Kidney epithelial cell (primary cell): ENCODE measurements at places on chromosomes 11 and 22. TPM values are rescaled to one million over a fixed set of nuclear protein-coding genes. Genes with fewer than 3 reads are reported as not detected.

- no peak for DNase-seq
Measured at GRCh38 chr11:8020244-8020597, 33.1 kb downstream of the EIF3F start.

GRCh38 chr22:33710326-33710725 is 209.9 kb downstream of the LARGE1 start:
- DNase-seq: no peak

DNA sequence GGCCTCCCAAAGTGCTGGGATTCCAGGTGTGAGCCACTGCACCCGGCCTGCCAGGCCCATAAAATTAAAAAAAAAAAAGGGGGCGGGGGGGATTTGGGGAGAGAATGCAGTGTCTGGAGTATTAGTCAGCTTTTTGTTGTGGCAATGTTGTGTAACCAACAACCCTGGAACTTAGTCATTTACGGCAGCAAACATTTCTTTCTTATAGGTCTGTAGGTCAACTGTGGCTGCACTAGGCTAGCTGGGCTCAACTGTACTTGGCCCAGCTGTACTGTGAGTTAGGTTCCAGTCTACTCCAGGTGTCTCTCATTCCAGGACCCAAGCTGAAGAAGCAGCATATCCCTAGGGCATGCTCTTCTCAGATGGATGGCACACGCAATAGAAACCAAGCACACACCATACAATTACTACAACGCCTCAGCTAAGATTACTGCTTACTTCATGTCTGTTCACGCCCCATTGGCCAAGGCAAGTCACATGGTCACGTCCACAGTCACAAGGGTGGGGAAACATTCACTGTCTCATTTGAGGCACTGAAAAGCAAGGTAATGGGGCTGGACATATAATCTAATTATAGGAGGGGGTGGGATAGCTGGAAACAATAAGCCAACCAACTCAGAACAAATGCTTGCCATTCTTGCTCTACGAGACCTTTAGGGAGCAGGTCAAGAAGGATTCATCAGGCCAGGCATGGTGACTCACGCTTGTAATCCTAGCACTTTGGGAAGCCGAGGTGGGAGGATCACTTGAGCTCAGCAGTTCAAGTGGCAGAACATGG is 10.4 kb upstream of the SPINDOC start:
- DNase-seq: no peak

- DNase-seq: no peak
Measured at GRCh38 chr11:102655547-102655946, 30.4 kb upstream of the MMP20 start.

DNA sequence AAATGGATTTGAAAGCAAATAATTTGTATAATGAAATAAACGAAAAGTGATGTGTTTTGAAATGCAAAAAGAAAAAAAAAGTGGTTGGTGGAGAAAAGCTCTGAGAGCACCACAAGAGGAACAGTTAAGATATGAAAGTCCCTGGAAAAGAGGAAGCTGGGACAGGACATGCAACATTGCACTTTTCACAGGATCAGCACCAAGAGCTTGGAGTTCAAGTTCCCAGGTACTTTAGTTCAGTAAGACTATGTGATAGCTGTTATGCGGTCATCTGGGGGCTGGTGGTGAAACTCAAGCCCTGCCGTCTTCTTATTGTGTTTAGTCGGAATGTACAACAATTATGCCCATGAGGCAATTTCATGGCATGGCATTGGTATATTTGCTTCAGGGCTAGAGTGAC is 17.1 kb upstream of the MS4A4A start:
- no peak for DNase-seq

DNA sequence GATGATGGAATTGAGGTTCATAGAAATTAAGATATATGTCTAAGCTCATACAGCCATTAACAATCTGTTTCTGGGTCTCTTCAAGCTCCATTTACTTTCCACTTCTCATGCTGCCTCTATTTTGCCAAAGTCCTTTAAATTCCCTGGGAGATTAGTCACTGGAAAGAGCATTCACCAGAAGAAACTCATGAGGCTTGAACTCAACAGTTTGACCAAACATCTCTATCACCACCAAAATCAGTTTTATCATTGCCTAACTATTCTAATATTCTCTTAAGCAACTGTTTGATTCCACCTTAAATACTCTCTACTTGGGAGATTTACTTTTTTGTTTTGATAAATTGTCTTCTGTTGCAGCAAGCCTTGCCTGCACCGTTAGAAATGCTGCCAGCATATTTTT is 881.3 kb downstream of the KCNA4 start:
- DNase-seq: peak; percentile 19

DNA sequence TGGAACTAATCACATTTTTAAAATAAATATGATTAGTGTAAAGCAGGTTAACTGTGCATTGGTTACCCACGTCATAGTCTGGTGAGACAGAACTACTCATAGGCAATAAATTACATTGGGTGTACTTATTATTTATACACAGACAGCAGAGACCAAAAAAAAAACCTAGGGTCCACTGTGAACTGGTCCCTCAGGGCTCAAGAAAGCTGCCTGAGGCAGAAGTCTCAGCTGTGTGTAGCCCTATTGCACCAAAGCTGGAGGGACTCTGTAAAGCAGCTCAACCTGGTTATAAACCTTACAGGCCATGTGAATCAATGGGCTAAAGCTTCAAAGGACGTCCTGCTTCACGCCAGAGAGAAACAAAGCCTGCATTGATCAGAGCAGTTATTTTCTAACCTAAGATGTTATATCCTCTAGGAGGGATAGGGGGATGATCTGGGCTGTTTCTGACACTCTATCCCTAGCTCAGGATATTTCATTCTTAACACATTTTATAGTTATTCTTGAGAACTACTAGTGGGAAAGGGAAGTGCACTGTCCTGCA is 432.2 kb upstream of the ANO3 start:
- DNase-seq: no peak

DNA sequence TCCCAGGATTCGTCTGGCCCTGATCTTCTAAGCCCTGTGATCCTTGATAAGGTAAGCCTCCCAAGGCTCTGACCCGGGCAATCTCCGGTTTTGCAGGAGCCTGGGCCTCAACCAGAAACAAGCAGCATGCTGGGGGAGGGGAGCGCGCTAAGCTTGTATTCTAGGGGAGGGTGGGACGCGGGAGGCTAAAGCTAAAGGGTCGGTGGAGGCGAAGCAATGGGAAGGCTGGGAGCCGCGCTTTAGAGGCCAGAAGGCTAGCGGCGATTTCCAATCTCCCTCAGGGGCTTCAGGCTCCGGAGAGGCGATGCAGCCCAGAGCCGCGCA is 753 bp downstream of the PTPN5 start:
- DNase-seq: no peak

- no peak for DNase-seq
Measured at GRCh38 chr11:61777234-61778090, 14.9 kb downstream of the TMEM258 start.

DNA sequence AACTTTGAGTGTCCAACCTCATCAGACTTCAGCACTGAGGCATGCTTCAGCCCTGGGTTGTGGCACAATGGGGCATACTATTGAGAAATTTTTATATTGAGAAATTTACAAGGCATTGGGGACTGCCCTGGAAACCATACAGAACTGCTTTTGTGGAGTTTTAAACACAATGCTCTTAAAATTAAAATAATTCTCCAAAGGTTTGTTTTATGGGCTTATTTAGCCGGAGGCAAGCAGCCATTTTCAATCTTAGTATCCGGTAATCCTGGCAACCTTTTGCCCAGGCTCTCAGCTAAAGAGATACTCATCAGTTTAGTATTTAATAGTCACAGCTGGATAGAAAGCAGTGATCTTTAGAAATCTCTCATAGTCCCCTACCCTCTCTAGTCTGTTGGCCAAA is 3.1 kb upstream of the EXPH5 start:
- no peak for DNase-seq

GRCh38 chr11:94507485-94507884 is 4.8 kb upstream of the C11orf97 start:
- no peak for DNase-seq

DNA sequence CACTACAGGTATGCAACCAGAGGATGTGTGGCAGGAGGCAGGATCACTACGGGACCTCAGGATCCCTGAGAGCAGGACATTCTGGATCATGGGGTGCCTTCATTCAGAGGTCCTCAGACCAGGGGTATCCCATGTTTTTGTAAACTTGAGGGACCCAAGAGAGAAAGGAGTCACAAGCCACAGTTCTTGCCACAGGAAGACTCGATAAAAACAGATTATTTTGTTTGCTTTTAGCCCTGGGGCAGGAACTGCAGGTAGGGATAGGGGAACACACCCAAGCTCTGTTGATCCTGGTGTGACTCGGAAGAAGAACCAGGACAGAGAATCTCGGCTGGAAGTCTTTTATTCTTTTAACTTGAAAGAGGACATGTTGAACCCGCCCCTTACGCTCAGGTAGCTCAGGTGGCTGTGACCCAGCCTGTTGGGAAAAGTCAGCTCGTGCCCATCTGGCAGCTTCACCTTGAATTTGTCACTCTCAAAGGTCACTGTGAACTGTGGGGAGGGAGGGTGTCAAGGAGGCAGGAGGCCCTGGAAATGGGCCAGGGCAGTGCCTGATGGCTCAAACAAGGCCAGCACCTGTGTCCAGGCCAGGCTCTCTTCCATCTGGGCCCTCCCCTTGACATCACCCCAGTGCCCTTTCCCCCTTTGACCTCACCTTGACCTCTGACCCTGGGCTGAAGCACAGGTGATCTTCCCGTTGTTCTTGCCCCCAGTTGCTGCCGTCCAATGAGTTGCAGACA is 9.8 kb downstream of the LGALS2 start:
- no peak for DNase-seq

DRICH1 gene
- not detected in 2 replicates for total RNA-seq

OR51Q1 gene
- total RNA-seq: not detected in 2 replicates
